Epithelial cell of alveolus of lung (primary cell): ENCODE measurements at places on chromosomes 1 and 21. TPM values are rescaled to one million over a fixed set of nuclear protein-coding genes. Genes with fewer than 3 reads are reported as not detected.

The LRRC3 gene
- 0.64 and 1.0 TPM in 2 replicates for total RNA-seq

The FAM72D gene
- 0.40 and 1.6 TPM in 2 replicates for total RNA-seq

The TSPAN2 gene
- total RNA-seq = 2.3 and 2.9 TPM in 2 replicates

The NMNAT2 gene
- total RNA-seq = under 0.01 and 0.26 TPM in 2 replicates

The TFF3 gene
- total RNA-seq = 0.52 TPM in 1 of 2 replicates, not detected in the other

The ADCY10 gene
- 0.78 and 1.2 TPM in 2 replicates for total RNA-seq

The SH2D1B gene
- not detected in 2 replicates for total RNA-seq

The HES3 gene
- not detected in 2 replicates for total RNA-seq

The CHIA gene
- total RNA-seq = not detected in 2 replicates

The FAM131C gene
- not detected in 2 replicates for total RNA-seq

The CXADR gene
- total RNA-seq = 7.1 and 9.6 TPM in 2 replicates

The TMOD4 gene
- total RNA-seq = not detected in 2 replicates

The KRTAP19-1 gene
- not detected in 2 replicates for total RNA-seq

The KRTAP22-2 gene
- not detected in 2 replicates for total RNA-seq

The KCNH1 gene
- 0.78 TPM in 1 of 2 replicates, not detected in the other for total RNA-seq

The AKR7A3 gene
- total RNA-seq = under 0.01 and 1.2 TPM in 2 replicates

The PKP1 gene
- under 0.01 and 0.24 TPM in 2 replicates for total RNA-seq

The CLK2 gene
- total RNA-seq = 19.5 and 23.6 TPM in 2 replicates

The GRIK3 gene
- not detected in 2 replicates for total RNA-seq

The OR2T8 gene
- total RNA-seq = not detected in 2 replicates

The LRRC40 gene
- 16.0 and 21.7 TPM in 2 replicates for total RNA-seq

The FGR gene
- total RNA-seq = not detected in 2 replicates

The MMP23B gene
- 9.3 and 90.0 TPM in 2 replicates for total RNA-seq

The C1QC gene
- not detected in 2 replicates for total RNA-seq

The CBS gene
- total RNA-seq = 30.0 and 66.5 TPM in 2 replicates

The ENAH gene
- total RNA-seq = 54.0 and 82.1 TPM in 2 replicates

The OR2T3 gene
- total RNA-seq = not detected in 2 replicates

The F11R gene
- total RNA-seq = 7.0 and 19.7 TPM in 2 replicates

The KRTAP21-2 gene
- total RNA-seq = not detected in 2 replicates

The PLCH2 gene
- not detected in 2 replicates for total RNA-seq

The WDR47 gene
- total RNA-seq = 7.7 and 10.2 TPM in 2 replicates

The TMEM82 gene
- not detected in 2 replicates for total RNA-seq

The OR14A16 gene
- not detected in 2 replicates for total RNA-seq

The KLF17 gene
- total RNA-seq = not detected in 2 replicates

The SASS6 gene
- total RNA-seq = 1.9 and 3.0 TPM in 2 replicates

The AGT gene
- 0.91 and 1.5 TPM in 2 replicates for total RNA-seq

The SERINC2 gene
- 27.8 and 72.1 TPM in 2 replicates for total RNA-seq

The OLIG2 gene
- not detected in 2 replicates for total RNA-seq

The SPRR3 gene
- not detected in 2 replicates for total RNA-seq

The STX12 gene
- 34.7 and 37.2 TPM in 2 replicates for total RNA-seq

The PLEKHO1 gene
- 53.5 and 55.6 TPM in 2 replicates for total RNA-seq

The KRTAP13-2 gene
- total RNA-seq = not detected in 2 replicates

The SLC30A10 gene
- 0.08 TPM in 1 of 2 replicates, not detected in the other for total RNA-seq

The SLC26A9 gene
- not detected in 2 replicates for total RNA-seq

The KDF1 gene
- 1.7 TPM in 1 of 2 replicates, not detected in the other for total RNA-seq

The CYP4X1 gene
- under 0.01 and 0.32 TPM in 2 replicates for total RNA-seq

The PPIAL4G gene
- total RNA-seq = not detected in 2 replicates

The SLC45A1 gene
- total RNA-seq = 4.3 and 7.2 TPM in 2 replicates

The GLUL gene
- total RNA-seq = 202 and 210 TPM in 2 replicates

The RAB42 gene
- total RNA-seq = 5.5 and 5.8 TPM in 2 replicates
